Fibroblast of skin of right biceps (primary cell): ENCODE measurements at places on chromosomes 6 and 20.

DNA sequence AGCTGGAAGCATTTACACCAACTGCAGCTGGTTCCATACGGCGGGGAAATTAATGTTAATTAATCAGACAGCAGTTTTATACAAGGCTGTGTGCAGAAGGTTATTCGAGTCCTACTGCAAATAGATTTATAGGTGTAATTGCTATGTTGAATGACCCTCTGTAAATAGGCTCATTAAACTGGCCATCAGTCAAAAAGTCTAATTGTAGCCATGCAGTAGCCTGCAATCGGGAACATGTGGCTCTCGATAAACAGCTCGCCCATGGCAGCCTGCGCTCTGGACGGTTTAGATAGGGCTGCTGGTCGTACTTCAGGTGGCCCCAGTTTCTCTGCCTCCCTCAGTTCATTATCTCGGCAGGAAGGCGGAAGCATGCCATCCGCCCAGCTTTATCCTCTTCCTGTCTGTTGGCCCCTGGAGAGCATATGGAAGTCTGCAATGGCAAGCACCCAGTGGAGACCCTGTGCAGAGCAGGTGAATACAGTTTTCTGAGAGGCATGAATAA, 143.2 kb downstream of the MBOAT1 start:
- no peak for DNase-seq

GRCh38 chr6:158697811-158698210, 48.0 kb downstream of the SYTL3 start:
- peak; percentile 48 for DNase-seq

GRCh38 chr6:27777614-27778355, 134.4 kb downstream of the OR2B2 start:
- no peak for DNase-seq

- DNase-seq: peak; percentile 36
Measured at GRCh38 chr6:133837801-133838349, 51.0 kb upstream of the TCF21 start.

DNA sequence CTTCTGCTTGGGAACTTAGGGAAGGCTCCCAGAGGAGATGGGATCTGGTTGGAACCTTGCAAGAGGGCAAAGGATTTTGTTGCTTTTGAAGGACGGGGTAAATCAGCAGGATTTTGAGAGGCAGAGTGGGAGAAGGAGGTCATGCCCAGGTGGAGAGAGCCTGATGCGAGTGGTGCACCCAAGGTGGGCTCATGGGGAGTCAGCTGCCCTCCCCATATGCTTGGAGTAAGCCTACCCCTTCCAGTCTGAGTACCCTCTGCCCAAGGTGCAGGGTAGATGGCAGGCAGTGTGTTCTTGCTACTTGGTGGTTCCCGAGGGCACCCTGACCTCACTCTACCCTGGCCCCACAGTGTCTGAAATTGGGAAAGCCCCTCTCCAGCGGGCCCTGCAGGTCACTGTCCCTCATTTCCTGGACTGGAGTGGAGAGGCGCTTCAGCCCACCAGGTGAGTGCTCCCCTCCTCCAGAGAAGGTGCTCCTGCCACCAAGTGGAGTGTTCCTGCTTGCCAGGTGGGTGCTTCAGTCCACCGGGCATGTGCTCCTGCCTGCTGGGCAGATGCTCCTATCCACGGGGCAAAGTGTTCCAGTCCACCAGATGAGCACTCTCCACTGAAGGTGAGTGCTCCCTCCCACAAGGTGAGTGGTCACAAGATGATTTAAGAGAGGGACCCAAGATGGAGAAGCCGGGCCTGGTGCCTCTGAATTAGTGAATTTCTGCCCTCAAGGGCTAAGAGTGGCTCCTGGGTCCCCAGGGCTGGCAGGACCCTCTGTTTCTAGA, 3.4 kb downstream of the BPIFB2 start:
- no peak for DNase-seq

- no peak for DNase-seq
Measured at GRCh38 chr6:36791521-36792135, 47.6 kb downstream of the CPNE5 start.

DNA sequence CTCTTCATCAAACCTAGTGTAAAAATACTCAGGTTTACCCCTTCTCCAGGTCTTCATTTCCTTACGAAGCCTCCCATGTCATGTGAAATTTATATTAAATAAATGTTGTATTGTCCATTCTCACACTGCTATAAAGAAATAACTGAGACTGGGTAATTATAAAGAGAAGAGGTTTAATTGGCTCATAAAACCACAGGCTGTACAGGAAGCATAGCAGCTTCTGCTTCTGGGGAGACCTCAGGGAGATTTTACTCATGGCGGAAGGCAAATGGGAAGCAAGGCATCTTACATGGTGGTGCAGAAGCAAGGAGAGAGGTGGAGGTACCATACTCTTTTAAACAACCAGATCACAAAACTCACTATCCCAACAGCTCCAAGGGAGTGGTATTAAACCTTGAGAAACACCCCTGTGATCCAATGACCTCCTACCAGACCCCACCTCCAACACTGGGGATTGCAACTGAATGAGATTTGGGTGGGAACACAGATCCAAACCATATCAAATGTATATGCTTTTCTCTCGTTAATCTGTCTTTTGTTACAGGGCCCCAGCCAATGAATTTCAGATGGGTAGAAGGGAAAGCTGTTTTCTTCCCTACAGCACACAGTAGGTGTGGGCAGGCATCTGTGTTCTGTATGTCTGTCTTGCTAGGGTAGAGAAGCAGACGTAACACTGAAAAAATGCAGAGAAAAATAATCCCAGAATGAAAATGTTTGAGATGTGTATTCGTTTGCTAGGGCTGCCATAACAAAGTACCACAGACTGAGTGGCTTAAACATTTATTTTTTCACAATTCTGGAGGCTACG, 88.0 kb upstream of the BTN3A2 start:
- no peak for DNase-seq

GRCh38 chr6:125904871-125905270, 51.7 kb upstream of the HINT3 start:
- peak; percentile 63 for DNase-seq

- no peak for DNase-seq
Measured at GRCh38 chr6:5753209-5753608, 253.5 kb downstream of the NRN1 start.

DNA sequence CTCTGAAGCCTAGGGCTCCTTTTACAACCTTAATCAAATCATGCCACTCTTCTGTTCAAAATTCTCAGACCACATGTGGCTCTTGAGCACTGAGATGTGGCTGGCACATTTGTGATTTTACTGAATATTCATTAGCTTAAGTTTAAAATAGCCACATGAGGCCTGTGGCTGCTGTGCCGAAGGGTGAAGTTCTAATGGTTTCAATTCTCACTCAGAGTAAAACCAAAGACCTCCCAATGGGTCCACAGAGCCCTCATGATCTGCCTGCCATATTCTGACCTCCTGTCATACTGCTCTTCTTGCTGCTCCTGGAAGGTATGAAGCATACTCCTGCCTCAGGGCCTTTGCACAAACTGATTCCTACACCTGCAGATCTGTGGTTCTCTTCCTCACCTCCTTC, 7.8 kb upstream of the CST3 start:
- no peak for DNase-seq

DNA sequence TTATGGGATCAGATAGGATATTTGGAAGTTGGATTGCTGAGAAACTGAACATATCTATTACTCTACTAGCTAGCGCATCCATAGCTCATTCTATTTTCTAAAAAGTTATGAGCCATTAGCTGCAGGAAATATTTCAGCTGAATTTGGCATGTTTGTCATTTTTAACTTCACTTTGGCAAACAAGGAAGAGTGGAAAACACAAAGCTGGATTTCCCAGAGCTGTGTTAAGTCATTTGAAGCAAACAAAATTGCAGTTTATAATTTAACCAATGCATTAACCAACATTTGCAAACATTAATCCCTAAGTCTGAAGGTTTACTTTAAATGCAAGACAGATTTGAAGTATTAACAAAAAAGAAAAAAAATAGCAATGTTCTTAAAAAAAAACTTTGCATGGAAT, 1.2 kb downstream of the ALDH8A1 start:
- DNase-seq: no peak

DNA sequence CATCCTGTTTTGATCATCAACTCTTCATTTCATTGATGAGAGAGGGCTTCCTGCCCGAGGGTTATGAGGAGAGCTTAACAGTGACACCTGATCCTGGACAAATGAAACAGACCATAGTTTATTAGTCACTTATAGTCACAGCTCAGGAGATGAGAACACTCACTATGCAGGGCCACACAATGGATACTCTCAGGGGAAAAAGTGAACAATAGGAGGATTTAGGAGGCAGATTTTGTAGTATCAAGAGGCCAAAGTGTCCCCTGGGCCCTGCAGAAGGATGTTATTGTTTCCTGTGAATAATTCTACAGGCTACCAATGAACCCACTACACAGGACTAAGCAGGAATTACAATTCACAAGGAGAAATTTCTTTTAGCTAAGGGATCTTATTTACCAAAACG, 772.8 kb upstream of the MAN1A1 start:
- no peak for DNase-seq

- no peak for DNase-seq
Measured at GRCh38 chr6:166798652-166799051, 157.7 kb downstream of the RNASET2 start.

DNA sequence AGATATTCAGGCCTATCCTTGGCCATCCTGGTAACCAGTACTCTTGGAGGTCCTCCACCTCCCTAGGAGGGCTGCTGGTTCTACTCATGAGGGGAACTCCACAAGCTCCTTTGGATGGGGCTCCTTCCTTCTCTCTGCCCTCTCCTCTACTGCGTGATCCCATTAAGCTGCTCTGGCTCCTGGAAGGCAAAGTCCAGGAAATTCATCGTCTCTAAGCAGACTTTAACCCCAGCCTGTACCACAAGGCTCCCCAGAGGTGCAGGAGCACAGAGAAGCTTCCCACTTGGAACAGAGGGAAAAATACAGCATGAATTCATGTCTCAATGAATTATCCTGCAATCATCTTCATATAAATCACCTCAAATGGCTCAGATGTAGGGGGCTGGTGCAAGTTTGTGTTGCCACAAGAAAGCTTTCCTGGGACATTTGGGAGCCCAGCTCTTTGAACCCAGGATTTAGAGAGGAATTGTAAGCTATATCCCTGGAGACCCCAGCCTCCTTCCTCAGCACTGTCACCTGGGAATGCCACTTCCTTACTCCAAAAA, 355.4 kb downstream of the CDC5L start:
- no peak for DNase-seq

- no peak for DNase-seq
Measured at GRCh38 chr20:40738976-40739375, 49.9 kb upstream of the MAFB start.

DNA sequence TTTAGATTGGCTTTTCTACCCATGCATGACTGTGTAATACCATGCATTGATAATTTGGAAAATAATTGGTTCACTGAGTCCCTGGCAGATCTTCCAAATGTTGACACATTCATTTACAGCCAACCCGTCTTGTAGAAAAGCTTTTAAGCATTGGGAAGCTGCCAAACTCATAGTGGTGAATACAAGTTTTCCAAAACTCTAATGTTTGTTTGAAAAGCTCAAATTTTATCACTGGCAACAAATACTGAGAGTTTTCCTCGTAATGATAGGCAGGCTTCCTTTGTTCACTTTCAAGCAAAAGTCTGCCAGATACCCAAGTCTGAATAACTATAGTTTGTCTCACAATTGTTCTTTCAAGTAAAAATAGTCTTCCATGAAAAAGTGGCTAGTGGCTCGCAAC, 143.0 kb downstream of the FIG4 start:
- no peak for DNase-seq

DNA sequence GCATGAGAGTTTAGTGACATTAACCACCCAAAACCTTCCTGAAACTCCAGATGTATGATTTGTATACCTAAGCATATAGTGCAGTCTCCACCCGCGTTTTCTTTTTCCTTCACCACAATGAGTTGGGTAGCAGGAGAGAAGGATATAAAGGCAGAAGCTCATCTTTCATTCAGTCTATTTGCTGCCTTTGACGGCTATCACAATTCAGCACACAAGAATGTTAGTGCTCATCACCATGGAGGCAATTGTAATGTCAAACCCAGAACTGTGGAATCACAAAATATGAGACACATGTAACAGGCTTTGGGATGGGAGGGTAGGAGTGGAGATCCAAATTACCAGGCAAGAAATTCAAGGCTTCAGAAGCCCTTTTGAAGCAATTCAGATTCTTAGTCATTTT, 17.6 kb downstream of the ZHX3 start:
- DNase-seq: peak; percentile 59

DNA sequence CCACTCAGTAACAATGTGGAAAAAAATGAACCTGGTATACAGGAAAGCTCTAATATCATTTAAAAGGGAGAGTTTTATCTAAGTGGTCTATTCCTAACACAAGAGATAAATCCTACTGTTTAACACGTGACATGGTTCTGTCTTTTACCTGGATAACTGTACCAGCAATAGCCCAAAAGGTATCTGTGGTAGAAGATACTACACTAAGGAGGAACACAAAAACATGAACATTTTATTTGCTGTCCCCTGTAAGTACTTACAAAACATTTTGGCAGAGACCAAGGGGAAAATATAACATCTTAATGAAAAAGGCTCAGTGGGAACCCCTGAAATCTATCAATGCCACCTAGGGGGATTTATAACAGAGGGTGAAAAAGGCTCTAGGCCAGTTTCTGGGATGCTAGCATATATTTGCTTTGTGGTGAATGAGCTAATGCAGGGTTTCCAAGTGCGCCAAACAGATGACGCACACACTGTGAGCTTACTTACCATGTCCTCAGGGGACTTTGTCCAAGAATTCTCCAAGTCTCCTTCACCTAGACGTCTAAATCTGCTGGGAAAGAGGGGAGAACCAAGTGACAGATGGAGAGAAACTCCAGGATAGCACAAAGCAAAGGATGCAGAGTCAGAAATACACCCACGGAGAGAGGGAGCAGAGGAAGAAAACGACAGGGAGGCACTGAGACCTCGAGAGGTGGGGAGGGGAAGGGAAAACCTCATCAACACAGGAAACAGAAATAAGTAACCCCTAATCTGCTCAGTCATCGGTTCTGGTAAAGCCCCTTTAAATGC, 147.9 kb upstream of the PRND start:
- DNase-seq: peak; percentile 97

DNA sequence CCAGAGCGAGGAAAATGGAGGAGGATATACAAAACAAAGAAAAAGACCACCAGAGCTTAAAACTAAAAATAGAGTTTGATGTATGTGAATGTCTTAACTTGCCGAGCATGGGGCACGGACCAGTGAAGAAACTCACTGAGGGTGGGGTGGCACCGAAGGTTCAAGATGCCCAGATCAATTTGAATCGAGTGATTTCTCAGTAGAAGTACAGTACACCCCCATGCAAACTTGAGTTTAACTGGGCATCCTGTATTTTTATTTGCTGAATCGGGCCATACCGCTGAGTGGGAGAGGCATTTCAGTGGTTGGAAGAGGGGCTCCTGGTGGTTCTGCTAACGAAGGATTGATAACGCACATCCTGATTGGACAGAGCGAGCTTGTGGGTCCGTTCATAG, 81.7 kb downstream of the ANKRD60 start:
- no peak for DNase-seq

GRCh38 chr6:7033202-7033601, 74.6 kb upstream of the RREB1 start:
- no peak for DNase-seq

- DNase-seq: no peak
Measured at GRCh38 chr20:4202441-4202840, 187.1 kb upstream of the RNF24 start.

GRCh38 chr6:87074101-87074621, 20.7 kb downstream of the CGA start:
- DNase-seq: no peak
